Activated CD8-positive, alpha-beta T cell treated with anti-CD3 and anti-CD28 coated beads for 36 hours (primary cell): ENCODE measurements at places on chromosomes 7 and 10. TPM values are rescaled to one million over a fixed set of nuclear protein-coding genes. Genes with fewer than 3 reads are reported as not detected.

- no peak for DNase-seq
These were observed 30.7 kb downstream of the ALOX5 start for GRCh38 chr10:45404770-45405120.

GRCh38 chr7:37424995-37425394 is 23.7 kb downstream of the ELMO1 start:
- DNase-seq: no peak

DNA sequence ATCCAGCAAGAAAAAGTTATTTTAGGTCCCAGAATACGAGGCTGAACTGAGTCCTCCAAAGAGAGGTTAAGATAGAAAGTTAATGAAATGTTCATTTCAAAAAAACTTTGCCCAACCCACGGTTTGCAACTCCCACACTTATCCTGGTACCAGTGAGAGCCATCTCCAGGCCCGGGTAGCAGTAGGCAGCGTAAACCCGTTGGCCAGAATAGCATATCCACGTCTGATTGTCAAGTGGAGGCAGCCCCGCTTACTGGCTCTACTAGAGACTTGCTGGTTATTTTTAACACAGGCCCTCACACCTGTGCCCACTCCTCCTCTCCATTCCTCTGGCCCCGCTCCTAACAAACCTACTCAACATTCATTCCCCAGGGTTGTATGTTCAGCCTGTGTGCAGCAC is 109.7 kb downstream of the HIP1 start:
- no peak for DNase-seq

DNA sequence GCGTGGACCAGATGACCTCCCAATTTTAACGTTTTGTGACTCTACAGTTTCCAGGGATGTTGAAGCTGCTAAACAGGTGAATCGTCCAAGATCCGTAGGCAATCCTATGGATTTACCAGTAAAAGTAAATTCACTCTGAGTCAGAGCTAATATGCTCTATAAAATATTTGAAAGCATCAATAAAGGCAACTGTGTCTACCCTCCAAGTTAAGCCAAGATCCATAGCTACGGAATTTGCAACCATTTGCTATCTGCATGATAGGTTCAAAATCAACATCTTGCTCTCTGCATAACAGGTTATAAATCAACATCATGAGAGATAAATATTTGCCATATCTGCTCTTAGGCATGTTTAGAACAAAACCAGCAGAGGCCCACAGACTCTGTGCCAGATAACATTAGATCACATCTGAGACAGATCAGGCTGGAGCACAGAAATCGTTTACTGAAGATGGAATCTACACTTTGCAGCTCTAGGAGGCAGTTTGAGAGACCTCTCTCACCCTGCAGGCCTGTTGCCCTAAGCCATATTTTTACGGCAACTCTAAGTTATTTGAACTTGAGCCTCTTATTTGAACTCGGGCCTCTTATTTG is 80.7 kb upstream of the PDCD4 start:
- no peak for DNase-seq

DNA sequence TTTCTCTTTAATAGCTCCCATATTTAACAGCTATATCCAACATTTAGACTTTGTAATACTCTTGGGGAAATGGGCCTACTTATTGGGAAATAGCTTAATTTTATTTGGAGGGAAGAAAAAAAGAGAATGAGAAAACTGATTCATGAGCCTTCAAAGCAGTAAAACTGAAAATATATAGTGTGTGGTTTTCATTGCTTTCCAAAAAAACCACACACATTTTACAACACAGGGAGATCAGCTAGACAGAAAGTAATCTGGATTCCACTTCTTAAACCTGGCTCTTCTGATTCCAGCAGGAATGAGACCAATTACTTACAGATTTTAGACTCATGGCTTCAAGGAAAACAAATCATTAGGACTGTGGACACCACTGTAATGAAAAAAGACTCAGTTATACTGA is 48.7 kb downstream of the CH25H start:
- DNase-seq: no peak

- no peak for DNase-seq
These were observed 120.4 kb downstream of the ZMIZ1 start for GRCh38 chr10:79189181-79189580.

DNA sequence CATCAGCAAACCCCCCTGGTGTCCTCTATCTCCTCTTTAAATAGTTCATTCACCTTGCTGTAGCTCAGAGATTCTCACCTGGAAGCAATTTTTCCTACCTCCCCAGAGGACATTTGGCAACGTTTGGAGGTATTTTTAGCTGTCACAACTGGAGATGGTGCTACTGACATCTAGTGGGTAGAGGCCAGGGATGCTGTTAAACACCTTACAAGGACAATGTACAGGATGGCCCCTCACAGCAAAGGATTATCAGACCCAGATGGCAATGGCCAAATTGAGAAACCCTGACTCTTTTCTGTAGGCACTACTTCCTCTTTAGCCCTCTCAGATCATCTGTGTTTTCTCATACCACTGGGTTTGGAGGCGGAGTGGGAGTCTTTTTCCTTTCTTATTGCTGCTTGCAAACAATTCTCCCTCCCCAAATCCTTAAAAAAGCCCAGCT is 13.2 kb upstream of the TRA2A start:
- peak; percentile 49 for DNase-seq

GRCh38 chr10:84493951-84494848 is 165.8 kb downstream of the CCSER2 start:
- no peak for DNase-seq

GRCh38 chr7:106813705-106814305 is 51.3 kb upstream of the PIK3CG start:
- no peak for DNase-seq

GRCh38 chr7:340200-340937 is 50.4 kb downstream of the FOXL3 start:
- no peak for DNase-seq

DNA sequence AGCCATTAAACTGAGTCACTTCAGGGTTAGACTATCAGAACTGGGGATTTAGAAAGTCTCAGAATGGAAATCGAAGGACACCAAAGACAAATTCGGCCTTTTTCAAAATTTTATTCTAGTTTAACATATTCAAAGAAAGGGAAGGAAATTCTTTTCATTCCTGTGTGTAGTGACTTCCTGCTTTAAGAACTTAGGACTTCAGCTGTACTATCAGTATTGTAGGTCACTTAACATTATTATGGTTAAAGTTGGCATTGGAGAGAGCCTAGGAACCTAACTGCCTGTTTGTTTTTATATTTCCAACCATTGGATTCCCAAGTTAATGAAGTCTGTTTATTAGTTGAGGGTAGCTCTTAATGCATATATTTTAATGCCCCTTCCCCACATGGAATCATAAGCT is 63.7 kb downstream of the PTEN start:
- no peak for DNase-seq

DNA sequence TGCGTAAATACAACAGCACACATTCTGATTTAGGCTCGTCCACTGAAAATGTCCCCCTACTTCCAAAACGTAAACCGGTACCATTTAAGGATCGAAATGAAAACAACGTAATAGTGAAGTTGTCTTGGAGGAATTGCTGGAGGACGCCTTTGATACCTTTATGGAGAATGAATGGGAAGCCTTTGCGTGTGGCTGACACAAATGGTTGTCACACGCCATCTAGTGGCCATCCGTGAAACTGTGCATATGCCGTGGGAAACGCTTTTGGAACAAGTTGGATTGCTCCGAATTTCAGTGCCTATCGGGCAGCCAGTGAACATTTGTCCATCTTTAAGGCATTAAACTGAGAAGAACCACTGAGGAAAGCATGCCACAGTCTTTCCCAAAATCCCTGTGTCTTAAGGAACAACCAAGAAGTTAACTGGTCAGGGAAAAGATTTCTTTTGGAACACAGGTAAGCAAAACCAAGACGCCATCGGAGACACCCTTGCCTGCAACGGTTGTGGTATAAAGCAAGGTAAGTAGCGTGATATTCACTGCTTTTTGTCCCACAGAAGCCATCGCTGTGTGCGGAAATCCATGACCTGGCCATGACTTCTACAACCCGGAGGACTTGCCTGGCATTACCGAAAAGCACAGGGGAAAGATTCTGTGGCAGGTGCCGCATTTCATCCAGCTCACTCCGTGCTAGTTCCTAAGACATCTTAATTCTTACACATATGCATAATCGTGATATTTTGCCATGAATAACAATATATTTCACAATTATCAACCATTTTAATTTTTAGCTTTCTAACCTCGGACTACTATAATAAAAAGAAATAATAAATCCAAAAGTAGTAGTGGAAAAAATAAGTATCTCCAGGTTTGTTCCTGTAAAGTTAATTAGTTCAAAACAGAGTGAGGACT is 100.6 kb downstream of the FAM204A start:
- DNase-seq: peak; percentile 79

DNA sequence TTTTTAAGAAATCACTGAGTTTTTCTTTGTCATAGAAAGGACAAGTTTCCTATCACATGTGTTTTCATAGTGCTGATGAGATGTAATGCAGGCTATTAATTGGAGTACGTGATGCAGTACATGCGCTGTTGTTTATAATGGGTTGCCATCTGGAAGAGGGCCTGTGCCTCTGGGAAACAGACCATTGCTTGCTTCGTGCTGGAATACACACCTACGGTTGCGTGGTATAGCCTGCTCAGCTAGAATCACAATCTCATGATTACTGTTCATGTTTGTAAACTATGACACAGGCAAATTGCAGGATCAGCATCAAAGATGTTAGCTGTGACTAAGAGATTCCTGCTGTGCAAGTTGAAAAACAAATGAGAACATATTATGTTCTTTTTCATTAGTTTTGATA is 107.2 kb upstream of the STEAP1B start:
- DNase-seq: no peak

DNA sequence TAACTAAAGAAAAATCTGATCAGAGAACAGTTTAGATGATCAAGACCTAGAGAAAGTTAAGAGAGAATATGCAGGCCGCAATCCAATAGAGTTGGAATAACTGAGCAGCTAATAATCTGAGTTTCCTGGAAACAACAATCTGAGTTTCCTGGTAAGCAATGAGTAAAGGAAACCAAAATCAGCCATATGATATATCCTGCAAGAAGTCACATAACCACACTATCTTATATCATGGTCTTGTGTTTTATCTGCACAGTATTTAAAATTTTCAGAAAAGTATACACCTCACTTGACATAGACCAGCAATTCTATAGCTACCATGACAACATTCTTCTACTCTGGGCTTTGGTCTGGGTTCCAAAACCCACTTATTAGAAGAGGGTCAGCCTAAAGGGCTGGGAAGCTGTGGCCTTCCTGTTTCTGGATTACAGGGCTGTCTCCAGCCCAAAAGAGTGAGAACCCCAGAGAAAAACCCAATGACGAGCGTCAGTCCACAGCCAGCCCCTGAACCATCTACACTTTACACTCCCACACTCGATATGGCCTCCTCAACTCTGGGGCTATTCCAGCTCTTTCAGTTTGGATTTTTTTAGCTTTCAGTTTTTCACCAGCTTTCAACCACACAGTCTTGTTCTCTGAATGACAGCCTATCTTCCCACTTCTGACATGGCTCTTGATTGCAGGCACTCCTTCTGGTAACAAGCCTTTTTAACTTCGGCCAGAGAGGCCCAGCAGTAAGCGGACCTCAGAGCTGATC is 110.4 kb downstream of the GLI3 start:
- DNase-seq: no peak

GRCh38 chr7:39741942-39742623 is 118.7 kb downstream of the RALA start:
- peak; percentile 74 for DNase-seq

DNA sequence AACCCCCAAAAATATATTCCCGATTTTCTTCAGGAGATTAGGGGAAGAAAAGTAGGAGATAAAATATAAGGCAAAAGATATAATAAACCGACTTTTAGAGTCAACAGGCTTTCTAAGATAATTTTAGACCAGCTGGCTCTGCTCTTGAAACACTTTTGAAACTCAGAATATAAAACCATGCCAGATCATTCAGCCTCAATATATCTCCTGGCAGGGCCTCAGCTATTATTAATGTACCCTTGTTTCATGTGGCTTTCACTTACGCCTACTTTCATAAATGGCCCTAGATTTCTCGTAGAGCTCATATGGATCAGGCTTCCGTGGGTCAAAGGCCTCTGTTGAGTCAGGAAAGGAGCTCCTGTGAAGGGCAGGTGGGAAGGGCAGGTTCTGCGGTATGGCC is 396.0 kb downstream of the PHTF2 start:
- DNase-seq: no peak

- DNase-seq: no peak
These were observed 12.4 kb upstream of the PTPN12 start for GRCh38 chr7:77524731-77525130.

DNA sequence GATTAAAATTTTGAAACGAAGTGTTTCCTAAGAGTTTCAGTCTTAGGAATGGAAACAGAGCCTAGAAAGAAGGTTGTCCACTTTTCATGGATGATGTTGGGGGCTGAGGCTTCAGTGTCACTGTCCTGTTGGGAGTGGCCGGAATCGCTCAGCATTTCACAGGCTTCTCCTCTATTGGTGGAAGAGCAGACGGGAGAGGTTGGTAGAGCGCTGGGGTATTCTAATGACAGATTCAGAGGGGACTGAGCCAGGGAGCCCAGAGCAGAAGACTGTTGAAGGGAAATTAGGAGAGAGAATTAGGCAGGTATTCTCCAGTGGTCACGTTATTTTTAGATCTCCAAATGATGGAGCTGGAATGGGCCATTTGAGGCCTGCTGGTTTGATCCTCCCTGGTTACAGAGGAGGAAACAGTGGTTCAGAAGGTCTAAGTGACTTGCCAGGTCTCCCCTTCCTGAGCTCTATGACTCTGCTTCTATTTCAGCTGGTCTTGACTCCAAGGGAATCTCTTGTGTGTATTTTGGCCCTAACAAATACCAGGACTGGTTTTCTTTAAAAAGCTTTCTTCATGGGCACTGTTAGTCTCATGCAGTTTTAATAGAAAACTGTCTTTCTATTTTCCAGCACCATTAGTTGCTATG is 35.7 kb upstream of the EEPD1 start:
- DNase-seq: no peak

- DNase-seq: no peak
These were observed 6.7 kb upstream of the JAKMIP3 start for GRCh38 chr10:132058793-132059759.

- DNase-seq: peak; percentile 69
These were observed 5.4 kb upstream of the ZFYVE27 start for GRCh38 chr10:97731346-97732051.

GRCh38 chr10:21125471-21126228 is 228.5 kb upstream of the NEBL start:
- no peak for DNase-seq

GTF2I gene
- total RNA-seq: 156 TPM

FFAR4 gene
- not detected for total RNA-seq

BHLHA15 gene
- total RNA-seq: not detected

LRRN3 gene
- total RNA-seq: 34.8 TPM

STAG3 gene
- total RNA-seq: 13.2 TPM

DNAJC9 gene
- 42.2 TPM for total RNA-seq

SFXN2 gene
- total RNA-seq: 12.8 TPM

CRYGN gene
- total RNA-seq: 0.16 TPM

FAM20C gene
- 0.29 TPM for total RNA-seq

COX19 gene
- total RNA-seq: 18.0 TPM

ZNF273 gene
- total RNA-seq: 11.9 TPM

PIK3CG gene
- 27.0 TPM for total RNA-seq

MAT1A gene
- total RNA-seq: not detected

PODXL gene
- 0.45 TPM for total RNA-seq

LSM5 gene
- total RNA-seq: 122 TPM

CPA2 gene
- not detected for total RNA-seq

PVRIG gene
- total RNA-seq: 30.2 TPM

PON3 gene
- not detected for total RNA-seq
